RCC 7860 (cell line): ENCODE measurements at places on chromosomes 7 and 10.
A peak's percentile ranks its signal among the peaks of the same experiment; 100 is the strongest.

- no peak for DNase-seq
Measured at GRCh38 chr7:96599288-96599936, 110.2 kb downstream of the SEM1 start.

DNA sequence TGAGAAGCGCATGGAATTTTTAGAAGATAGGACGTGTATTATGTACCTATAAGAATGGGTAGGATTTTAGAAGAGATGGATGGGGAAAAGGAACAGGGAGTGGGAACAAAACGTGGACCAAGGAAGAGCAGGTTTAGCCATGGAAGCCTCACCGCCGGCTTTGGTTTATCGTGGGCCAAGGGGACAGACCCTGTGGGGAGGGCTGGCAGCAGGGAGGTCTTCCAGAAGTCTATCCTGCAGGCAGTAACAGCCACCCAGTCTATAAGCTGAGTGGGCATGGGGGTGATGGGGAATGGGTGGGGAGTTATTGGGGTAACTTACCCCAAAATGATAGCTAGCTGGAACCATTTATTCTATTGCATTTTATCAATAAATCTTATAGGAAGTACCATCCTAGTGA is 44.9 kb downstream of the IKZF1 start:
- DNase-seq, result no peak

GRCh38 chr10:3169673-3170072 is 2.9 kb downstream of the PITRM1 start:
- DNase-seq, result no peak

GRCh38 chr10:8449909-8450308 is 395.4 kb downstream of the GATA3 start:
- no peak for DNase-seq

DNA sequence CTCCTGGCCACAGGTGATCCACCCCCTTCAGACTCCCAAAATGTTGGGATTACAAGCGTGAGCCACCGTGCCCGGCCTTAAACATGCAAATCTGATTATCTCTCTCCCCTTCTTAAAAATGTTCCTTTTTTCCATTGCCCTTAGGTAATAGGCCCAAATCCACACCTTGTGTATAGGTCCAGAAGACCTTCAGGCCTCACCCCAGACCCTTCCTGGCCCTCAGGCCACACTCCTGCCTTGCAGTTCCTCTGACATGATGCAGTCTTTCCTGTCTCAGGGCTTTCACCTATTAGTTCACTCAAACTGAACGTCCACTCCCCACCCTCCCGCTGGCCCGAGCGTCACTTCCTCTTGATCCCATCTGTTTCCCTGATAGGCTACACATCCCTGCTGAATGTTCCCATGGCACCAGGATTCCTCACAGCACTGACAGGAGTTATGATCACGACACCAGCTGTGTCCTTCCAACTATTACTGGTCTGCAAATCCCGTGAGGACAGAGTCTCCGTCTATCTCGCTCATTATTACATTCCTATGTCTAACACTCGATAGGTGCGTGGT is 46.4 kb downstream of the DENND2A start:
- no peak for DNase-seq

DNA sequence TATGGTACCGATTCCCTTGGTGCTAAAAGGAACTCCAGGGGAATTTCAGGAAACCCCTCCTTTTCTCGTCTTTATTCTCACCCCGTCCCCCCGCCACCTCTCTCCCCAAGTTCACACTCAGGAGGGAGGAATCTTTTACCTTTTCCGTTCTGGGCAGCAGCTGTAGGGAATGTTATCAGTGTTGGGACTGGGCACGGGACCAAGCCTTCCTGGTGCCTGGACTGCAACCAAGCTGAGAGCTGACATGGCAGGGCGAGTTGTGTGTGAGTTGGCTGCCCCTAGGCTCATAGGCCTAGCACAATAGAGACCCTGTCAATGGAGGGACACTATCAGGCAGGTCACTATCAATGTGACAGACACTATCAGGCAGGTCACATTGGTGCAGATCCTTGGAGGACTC is 121.4 kb downstream of the TCF7L2 start:
- no peak for DNase-seq

- peak; percentile 22 for DNase-seq
Measured at GRCh38 chr10:83127942-83128575, 1011.2 kb upstream of the GHITM start.

- no peak for DNase-seq
Measured at GRCh38 chr7:97130417-97131139, 13.1 kb downstream of the SDHAF3 start.

DNA sequence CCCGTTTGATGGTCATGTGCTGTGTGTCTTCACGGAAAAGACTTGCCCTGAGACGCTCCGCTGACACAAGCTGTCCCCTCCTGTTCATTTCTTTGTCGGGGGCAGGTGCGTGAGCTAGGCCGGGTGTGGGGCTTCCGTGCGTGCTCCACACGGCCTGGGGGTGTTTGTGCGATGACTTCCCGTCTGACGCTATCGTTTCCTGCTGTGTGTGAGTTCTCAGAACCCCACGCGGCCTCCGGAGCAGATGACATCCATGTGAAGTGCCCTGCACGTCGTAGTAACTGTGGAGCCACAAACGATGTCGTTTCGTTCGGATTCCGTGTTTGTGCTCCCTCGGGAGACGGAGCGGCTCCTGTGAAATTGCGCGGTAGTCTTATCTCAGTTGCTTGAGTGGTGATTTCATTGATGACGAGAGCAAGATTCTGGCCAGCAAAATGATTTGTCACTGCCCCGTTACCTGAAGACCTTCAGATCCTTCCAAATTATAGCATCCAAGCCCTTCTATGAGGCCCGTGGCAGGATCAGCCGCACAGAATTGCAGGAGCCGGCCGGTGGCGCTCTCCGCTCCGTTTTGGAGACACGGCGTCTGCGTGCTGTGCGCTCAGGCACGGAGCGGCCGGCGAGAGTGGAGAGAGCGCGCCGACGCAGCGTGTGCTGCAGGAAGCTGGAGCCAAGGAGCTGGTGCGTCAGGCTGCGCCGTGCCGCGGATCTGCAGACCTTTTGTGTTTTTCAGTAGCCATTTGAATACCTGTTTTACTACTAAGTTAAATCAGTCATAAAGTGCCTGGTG is 94.9 kb downstream of the NKX6-2 start:
- DNase-seq, result no peak

DNA sequence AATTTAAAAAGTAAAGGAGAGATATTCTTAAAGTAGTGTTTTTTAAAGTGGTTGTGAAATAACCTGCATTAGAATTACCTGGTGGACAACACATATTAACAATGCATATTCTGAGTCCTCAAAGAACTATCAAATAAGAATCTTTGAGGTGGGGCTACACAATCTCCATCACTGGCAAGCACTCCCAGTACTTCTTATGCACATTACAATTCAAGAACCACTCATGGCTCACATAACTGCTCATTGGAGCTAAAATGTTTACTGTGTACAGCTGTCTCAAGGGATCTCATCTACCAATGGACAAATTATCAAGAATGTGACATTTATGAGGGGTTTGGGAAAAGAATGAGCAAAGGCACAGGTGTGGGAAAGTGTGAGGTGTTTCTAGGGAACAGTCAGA is 692.0 kb downstream of the PHTF2 start:
- DNase-seq, result no peak
